ENCODE measurements at places on chromosomes 3 and 15.

DNA sequence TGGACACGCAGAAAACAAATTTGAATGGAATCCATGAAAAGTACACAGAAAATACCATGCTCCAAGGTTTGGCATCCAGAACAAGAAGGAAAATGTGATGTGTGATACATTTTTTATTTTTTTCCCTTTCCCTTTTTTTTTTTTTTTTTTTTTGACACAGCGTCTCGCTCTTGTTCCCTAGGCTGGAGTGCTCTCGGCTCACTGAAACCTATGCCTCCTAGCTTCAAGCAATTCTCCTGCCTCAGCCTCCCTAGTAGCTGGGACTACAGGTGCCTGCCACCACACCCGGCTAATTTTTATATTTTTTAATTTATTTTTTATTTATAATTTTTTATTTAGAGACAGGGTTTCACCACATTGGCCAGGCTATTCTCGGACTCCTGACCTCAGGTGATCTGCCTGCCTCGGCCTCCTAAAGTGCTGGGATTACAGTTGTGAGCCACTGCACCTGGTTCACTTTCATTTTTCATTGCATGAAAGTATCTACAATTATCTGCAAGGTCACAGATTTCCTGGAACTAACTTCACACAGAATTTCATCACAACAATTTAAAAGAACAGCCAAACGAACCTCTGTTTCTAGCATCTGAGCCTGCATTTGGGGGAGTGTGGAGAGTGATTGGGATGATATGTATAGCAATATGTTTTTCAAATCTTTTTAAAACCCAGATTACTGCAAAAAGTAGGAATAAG is 8.3 kb downstream of the POU1F1 start:
- no peak for DNase-seq

GRCh38 chr15:98529205-98530145 is 118.9 kb upstream of the IGF1R start:
- DNase-seq: no peak

- DNase-seq: no peak
These were observed 478.3 kb upstream of the PPP2R3A start for GRCh38 chr3:135487261-135487660.

- no peak for DNase-seq
These were observed 30.4 kb upstream of the FLNB start for GRCh38 chr3:57977818-57978235.

DNA sequence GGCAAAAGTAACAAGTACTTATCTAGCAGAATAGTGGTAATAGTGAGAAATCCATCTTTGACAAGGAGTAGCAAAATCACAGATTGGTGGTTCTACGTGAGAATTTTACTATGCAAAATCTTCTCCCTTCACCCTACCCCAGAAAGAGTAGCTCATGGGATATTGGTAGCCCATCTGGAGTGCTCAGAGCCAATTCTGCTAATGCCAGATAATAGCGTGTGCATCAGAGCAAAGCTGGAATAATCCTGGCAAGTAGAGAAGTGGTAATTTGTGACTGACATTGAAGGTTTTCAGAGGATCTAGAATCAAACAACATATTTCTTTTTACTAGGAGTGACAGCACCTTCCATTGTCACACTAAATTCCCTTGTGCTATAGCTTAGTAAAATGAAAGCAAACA is 192.9 kb downstream of the ZBBX start:
- no peak for DNase-seq

DNA sequence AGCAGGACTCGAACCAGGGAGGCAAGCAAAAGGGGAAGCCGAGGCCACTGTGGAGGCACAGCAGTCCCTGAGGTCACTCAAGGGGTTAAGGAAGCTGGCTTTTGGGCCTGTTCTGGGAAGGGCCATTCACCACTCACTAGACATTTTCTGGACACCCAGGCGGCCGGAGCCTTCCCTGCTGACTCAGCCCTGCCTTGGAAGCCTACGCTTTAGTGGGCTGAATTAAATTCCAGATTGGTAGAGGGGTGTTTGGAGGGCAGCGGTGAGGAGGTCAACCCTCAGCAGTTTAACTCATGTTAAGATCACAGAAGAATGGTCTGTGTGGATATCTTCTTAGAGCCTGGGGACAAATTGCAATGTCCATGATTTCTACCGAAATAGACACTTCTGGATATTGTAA is 152.8 kb downstream of the GABRG3 start:
- DNase-seq: no peak

- no peak for DNase-seq
These were observed 124.7 kb downstream of the MYRIP start for GRCh38 chr3:39933986-39934693.

- no peak for DNase-seq
These were observed 4.3 kb upstream of the SLCO3A1 start for GRCh38 chr15:91849180-91849579.
